AG09309 (cell line): ENCODE measurements at places on chromosomes 4 and X.
A peak's percentile ranks its signal among the peaks of the same experiment; 100 is the strongest.

DNA sequence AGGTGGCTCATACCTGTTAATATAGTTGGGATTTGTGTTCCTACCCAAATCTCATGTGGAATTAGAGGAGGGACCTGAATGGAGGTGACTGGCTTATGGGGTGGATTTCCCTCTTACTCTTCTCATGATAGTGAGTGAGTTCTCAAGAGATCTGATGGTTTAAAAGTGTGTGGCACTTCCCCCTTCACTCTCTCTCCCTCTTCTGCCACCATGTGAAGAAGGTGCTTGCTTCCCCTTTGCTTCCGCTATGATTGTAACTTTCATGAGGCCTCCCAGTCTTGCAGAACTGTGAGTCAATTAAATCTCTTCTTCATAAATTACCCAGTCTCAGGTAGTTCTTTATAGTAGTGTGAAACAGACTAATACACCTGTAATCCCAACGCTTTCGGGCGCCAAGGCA lies 28.3 kb upstream of the WDR19 start:
- DNase-seq = no peak

DNA sequence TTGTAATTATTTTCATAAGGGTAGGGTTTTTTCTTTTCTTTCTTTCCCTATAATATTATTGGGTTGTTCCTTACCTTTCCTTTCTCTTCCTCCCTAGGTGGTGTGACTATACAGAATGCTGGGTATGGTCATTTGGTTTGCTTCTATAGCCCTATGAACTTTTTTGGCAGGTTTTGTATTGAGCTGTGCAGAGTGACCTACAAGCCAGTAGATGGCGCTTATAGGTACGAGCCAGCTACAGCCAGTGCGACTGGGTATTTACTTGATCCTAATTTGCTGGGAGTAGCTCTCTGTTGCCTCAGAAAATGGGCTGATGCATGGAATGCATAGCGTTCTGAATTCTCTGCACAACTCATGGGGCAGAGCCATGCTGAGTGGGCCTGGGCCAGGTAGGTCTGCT lies 423.3 kb downstream of the MAGEE1 start:
- DNase-seq = no peak

DNA sequence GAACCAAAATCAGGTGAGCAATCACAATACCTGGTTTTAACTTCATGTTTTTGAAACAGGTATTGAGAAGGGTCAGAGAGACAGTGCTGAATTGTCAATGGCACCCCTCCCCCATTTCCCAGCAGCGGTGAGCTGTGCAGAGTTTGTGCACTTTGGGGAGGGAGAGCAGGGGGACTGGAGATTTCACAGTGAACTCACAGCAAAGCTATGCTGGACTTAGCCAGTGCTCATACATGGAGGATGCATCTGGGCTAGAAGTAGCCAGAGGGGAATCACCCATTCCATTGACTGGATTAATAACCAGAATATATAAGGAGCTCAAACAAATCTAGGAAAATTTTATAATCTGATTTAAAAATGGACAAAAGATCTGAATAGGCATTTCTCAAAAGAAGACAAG lies 612.6 kb downstream of the STPG2 start:
- DNase-seq = no peak

GRCh38 chrX:149527705-149528104 lies 13.1 kb upstream of the EOLA1 start:
- no peak for DNase-seq

DNA sequence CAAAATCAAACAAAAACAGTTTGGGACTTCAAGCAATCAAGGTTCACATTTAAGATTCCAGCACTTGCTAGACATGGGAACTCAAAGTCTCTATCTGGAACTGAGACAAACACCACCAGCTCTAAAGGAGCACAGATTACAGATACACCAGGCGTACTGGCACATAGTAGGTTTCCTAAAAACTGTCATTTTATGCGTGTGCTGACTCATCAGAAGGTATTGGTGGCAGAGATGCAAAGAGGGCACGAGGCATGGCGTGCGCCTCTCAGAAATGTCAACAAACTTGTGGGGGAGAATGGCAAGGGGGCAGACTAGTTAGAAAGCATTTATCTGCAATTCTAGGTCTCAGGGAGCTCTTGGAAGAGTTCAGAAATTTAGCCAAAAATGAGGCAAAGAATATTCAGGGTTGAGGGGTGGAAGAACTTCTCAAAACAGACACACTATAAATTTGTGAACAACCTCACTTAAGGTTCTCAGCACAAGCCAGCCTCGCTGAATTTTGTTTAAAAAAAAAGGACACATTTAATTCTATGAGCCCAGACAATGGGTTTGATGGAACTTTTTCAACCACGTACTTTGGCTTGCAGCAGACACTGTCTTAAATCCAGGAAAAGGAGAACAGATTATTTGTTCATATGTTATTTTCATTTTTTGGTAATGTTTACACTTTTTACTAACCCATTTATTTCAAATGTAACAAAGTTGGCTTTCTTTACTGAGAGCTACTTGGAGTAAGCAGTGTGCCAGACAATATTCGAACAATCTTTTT lies 100.0 kb downstream of the SHISA3 start:
- DNase-seq = no peak

DNA sequence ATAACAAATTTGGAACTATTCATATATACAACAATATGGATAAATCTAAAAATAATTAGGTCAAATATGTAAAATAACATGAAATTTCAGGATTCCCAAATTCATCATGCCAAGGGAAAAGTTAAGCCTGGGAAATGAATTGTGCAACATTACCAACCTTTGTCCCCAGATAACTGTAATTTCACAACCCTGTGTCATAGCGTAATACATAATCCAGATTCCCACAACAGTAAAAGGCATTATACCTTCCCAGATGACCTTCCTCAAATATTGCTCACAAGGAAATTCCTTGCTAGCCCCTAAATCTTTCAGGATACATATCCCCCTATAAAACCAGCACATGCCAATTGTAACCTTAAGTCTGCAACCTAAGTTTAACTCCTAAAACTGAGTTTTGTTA lies 32.9 kb upstream of the RAB40A start:
- DNase-seq = no peak

GRCh38 chr4:79241846-79242245 lies 84.0 kb downstream of the NAA11 start:
- no peak for DNase-seq

GRCh38 chrX:129097668-129098067 lies 425.6 kb downstream of the SMARCA1 start:
- no peak for DNase-seq

- DNase-seq = no peak
Observed at GRCh38 chrX:3142259-3143042, 101.2 kb downstream of the ARSF start.

- peak; percentile 4 for DNase-seq
Observed at GRCh38 chr4:25406081-25406692, 29.1 kb downstream of the ANAPC4 start.

DNA sequence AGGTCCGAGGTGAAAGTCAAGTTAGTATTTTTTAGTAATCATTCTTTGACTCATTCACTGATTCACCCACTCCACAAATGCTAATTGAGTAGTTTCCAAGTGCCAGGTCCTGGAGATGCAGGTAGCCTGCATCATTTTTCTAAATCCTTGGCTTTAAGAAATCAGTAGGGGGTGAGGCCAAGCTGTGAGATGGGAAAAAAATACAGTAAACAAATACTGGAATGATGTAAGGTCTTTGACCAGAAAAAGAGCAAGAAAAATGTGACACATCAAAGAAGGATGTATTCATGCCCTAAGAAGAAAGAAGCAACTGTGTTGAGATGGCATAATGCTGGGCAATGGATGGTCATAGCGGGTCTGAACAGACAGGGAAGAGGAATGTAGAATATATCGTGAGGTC lies 1386.6 kb downstream of the PCDH7 start:
- no peak for DNase-seq

- DNase-seq = no peak
Observed at GRCh38 chr4:90994851-90995574, 867.8 kb downstream of the CCSER1 start.

GRCh38 chr4:140361099-140361498 lies 12.3 kb upstream of the SCOC start:
- no peak for DNase-seq

GRCh38 chrX:19774905-19775304 lies 112.5 kb downstream of the SH3KBP1 start:
- DNase-seq = no peak

DNA sequence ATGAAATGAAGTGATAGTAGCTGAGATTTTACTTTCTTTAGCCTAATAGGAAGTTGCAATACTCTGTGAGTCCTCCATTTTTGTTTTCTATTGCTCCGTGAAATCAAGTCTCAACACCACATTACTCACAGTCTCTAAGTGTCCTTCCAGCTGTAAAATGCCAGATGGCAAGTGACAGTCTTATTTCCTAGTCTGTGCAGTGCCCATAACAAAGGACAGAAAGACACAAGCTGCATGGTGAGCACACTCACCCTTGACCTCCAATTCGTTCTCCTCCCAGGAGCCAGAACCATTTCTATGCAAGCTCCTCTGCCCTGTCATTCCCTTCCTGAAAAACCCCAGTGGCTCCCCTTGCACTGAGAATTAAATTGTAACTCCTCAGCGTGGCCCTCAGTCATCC lies 101.6 kb downstream of the PARM1 start:
- no peak for DNase-seq

GRCh38 chr4:137740141-137740540 lies 207.8 kb upstream of the PCDH18 start:
- DNase-seq = no peak

DNA sequence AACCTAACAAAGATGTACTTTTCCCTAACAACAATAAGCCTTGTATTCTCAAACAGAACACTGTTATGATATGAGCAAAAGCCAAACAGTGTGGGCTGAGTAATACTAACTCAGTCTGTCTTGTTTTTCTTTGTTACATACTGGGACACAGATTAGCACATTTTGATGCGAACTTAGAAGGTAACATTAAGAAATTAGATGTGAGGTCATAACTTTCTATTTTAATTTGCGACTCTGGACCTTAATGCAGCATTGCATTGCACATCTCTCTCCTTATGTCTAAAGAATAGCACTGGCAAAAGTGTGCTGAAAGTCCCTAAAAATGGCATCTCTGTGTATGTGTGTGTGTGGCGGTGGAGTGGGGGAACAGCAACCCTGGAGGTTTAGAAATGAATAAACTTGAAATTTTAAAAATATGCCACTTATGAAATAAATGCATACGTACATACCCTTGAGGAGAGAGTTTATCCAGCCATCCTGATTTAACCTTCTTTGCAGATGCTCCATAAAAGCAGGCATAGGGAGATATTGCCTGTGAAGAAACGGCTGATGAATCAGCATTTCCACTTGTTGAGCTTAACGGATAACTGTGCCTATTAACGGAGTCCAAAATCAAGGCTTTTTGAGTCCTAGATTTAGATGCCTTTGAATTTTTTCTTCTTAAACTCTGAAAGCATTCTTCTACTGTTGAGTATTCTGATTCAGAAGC lies 34.2 kb downstream of the ARAP2 start:
- DNase-seq = no peak

DNA sequence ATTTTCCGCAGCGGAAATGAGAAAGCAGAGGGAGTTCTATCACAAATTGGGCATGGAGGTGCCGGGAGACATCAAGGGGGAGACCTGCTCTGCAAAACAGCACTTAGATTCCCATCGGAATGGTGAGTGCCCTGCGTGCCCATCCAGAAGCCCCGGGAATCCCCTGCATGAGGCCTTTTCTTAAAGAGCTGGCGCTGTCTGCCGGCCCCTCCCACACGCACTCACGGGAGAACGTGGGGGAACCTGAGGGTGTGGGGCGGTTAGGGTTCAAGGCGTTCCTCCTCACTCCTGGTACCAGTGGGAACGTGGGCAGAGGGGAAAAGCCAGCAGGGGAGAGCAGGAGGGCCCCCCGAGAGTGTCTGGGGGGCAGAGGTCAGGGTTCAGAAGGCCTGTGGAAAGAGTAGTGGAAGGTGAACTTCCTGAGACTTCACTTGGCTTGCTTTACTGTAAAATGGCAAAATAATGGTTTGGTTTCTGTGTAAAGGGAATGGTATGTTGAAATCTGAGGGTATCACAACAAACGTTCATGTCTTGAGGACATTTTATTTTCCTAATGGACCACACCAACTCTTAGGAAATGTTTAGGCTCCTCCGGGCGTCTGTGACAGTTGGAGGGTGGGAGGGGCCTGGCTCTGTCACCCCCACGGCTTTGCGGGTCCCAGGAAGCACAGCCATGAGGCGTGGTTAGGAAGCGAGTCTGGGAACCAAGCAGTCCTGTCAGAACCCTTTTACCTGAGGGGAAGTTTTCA lies 38.0 kb downstream of the PCGF3 start:
- DNase-seq = no peak

DNA sequence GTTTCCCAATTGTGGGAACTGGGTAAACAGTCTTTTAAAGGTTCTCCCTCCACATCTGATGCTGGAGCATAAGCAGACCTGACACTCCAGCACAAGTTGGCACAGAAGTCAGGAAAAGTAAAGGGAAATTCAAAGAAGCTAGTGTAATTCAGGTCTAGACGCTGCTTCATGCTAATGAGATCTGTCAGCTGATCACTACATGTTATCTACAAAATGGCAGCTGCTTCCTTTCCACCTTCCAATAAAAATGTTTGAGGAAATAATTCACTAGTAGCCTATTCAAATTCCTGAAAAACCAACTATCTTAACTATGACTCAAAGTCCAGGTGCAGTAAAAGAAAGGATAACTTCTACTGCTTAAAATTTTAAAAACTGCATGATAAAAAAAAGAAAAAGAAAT lies 29.3 kb downstream of the DCAF8L2 start:
- no peak for DNase-seq

- no peak for DNase-seq
Observed at GRCh38 chr4:186196063-186196462, 4.7 kb downstream of the CYP4V2 start.

GRCh38 chr4:184373886-184374405 lies 100.4 kb downstream of the IRF2 start:
- no peak for DNase-seq

- no peak for DNase-seq
Observed at GRCh38 chr4:178090640-178091411, 648.6 kb upstream of the AGA start.

DNA sequence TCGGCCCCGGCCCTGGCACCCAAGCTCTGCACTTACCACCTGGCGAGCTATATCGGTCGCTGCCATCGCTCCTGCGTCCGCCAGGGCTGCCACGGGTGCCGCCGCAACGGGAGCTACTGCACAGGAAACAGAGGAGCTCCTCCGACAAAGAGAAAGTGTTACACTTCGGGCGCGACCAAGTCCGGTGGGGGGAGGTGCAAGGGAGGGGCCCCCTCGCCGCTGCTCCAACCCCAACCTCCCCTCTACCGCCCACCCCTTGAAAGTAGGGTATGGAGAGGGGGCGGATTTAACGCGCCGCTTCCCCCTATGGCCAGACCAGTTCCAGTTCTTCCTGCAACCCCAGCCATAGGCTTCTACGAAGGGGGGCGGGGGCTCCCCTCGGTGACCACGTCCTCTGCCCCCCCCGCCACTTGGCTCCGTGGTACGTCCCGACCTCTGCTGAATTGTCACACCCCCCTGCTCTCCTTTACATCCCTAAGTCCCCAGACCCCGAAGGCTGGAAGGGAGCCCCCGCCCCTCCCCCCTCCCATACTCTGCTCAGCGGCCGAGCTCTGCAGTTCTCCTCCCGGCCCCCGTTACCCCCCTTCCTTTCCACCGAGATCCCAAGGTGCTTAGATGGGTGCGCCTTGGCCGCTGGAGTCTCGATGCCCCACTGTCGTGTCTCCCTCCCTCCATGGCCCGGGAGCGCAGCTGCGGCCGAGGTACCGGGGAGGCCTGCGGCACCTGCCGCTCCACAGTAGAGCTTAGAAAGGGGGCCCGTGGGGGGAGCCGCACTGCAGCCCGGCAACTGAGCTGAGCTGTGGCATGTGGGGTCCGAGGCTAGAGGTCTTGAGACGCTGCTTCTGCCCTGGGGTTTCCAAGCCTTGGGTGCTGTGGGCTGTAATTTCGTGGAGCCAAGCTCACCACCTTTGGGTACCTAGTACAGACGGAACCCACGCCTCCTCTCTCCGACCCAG lies at the start of gene SEPTIN6:
SEPTIN6 (minus strand) TSS at position 129 of the 956 bp plus-strand sequence; CDS start at position 66, 63 bp downstream.
- DNase-seq = no peak

GRCh38 chrX:19793471-19793870 lies 93.9 kb downstream of the SH3KBP1 start:
- no peak for DNase-seq
